CD4-positive, alpha-beta T cell treated with Interferon gamma for 1 hour (primary cell): ENCODE measurements at places on chromosomes 1 and 21.

- no peak for DNase-seq
Observed at GRCh38 chr21:37821786-37822450, 94.3 kb downstream of the KCNJ6 start.

DNA sequence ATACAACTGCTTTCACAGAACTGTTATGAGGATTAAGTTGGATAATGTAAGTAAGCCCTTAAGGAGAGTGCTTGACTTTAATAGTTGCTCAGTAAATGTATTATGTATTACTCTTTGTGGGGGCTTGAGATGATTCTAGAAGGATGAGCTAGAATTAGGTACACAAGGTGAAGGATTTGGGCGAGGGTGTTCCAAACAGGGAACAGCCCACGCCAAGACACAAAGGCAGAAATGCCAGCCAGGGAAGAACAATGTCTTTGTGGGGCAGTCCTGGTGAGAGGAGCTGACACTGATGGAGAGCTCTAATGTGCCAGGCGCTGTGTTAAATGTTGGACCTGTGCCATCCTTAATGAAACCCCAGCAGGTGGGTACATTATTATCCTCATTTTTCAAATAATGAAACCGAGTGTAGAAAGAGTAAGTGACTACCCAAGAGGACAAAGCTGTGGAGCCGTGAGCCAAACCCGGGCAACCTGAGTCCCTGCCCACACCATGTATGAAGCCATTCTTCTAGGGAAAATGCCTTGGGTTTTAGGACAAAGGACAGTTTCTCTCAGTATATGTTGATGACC is 362.4 kb downstream of the HHAT start:
- no peak for DNase-seq

- no peak for DNase-seq
Observed at GRCh38 chr1:222618880-222619596, 1.1 kb downstream of the MIA3 start.

DNA sequence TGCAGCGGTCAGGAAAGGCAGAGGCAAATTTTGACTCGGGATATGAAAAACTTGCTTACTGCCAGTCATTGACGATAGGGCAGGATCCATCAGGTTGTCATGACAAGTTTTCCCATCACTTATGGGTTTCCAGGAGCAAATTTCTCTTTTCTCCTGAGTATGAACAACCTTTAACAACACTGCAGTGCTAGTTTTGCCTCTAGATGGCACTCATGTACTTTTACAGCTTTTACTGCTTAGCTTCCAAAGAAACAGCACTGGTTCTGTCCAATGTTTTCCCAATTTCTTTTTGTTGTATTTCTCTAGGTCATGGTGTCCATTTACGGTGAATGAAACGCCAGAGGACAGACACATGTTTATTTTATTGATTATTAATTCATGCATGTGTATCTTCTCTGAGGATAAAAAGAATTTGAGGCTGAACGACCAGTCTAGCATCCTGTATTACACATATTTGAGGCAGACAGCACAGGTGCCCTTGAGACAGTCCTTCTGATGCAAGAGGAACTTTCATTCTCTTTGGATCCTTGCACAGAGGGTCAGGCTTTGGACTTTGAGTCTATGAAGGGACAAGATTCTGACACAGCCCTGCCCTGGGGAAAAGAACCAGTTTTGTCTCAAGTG is 112.3 kb upstream of the TRABD2B start:
- no peak for DNase-seq

DNA sequence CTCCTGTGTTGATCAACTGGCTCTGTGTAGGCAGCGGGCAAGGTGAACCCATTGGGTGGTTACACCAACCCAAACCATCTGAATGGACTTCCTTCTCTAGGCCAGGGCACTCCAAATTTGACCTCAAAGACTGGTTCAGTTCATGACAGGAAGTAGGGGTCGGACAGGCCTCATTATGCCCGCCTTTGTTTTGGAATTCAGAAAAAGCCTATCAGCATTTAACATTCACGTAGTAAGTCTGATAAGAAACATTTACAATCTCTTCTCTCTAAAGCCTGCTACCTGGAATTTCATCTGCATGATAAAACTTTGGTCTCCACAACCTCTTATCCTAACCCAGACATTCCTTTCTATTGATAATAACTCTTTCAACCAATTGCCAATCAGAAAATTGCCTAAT is 97.1 kb upstream of the ETV3 start:
- no peak for DNase-seq

DNA sequence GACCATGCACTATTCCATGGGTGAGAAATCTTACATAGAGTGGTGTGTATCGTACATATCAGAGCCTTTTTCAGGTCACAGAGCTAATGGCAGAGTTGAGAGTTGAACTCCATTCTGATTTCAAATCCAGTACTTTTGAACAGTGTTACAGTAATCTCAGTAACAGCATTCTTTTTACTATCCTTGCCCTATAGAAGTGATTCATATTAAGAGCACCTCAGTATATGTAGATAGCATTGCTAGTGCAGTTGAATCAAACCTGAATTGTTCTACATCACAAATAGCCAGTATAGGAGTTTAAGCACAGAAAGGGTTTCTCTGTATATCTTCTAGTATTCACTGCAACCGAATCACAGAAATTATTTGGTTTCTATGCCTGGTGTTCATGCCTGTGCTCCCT is 11.4 kb upstream of the GBP6 start:
- DNase-seq = no peak

DNA sequence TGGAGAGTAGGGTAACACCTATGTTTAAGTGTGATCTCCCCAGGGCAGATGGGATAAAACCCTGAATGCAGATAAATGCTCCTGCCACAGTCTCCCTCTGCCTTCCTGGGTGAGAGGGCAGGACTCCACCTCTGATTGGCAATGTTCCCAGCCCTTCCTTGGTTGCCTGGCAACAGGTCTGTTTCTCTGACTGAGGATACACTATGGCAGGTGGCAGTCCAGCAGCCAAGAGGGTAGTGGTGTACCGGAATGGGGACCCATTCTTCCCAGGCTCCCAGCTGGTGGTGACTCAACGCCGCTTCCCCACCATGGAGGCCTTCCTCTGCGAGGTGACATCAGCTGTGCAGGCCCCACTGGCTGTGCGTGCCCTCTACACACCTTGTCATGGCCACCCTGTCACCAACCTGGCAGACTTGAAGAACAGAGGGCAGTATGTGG is at the start of gene DCDC2B:
TSS of gene DCDC2B (plus strand) at position 199 of the 438 bp plus-strand sequence. CDS start at position 204, 5 bp downstream.
- no peak for DNase-seq

GRCh38 chr21:46208761-46209721 is 19.5 kb downstream of the LSS start:
- DNase-seq = no peak

DNA sequence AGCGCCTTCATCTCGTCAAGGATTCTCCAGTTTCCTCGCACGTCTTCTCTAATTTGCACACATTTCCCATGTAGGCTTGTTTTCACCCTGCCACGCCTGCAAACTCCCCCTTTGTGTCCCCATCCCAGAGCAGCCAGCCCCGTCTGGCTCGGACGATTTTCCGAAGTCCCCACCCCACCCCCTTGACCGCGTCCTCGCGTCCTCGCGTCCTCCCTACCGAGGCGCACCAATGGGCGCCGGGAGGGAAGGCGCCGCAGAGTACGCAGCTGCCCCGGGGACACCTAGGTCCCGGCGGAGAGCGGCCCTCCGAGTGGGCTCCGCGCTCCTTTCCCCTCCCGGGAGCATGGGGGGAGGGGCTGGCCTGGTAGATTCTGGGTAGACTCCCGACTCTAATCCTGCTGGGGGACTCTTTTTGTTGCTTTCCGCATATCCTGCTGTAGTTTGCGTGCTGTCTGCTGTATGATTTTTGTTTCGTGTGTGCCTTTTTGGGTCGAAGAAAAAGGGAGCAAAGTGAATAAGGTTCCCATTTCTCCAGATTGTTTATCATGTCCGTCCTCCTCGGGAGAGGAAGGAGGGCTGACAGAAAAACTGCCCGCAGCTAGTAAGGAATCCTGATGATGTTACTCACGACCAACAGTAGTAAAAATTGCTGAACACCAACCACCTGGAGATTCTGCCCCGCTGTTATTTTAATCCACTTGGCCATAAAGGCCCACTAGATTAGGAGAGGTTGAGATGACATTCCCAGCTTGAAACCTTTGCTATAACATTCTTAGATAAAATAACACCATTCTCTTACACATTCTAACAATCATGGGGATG is 1.5 kb downstream of the CACHD1 start:
- DNase-seq = no peak

DNA sequence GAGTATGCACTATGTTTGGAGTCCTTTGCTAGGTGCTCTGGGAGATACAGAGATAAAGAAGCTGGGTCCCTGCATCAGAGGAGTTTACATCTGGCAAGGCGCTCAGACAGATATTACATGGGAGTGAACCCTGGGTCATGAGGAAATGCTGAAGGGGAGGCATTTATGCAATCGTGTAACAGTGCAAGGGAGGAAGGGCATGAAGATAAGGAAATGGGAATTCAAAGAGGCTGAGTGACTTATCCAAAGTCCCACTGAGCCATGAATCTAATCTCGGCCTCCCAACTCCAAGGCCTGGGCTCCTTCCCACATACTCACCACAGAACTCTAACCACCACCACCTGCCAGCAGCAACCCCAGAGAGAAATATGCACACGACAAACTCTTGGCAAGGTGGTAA is 51.6 kb downstream of the FAM163A start:
- DNase-seq = no peak

DNA sequence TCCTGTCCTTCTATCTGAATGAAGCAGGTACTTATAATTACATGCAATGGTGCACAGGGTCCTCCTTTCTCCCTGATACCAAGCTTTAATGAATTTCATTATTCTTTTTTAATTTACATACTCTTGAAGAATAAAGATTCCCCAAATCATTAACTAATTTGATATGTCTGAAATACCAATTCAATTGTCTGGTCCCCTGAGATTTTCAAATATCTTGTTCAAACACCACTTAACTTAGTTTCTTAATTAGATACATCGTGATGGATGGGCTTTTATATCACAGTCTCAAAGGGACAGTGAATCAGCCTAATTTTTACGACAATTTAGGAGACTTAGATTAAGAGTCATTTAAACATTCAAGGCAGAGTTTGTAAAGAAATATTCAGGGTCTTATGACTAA is 1054.6 kb downstream of the PLA2G4A start:
- DNase-seq = no peak

- DNase-seq = no peak
Observed at GRCh38 chr1:204161609-204162493, 4.3 kb downstream of the REN start.

DNA sequence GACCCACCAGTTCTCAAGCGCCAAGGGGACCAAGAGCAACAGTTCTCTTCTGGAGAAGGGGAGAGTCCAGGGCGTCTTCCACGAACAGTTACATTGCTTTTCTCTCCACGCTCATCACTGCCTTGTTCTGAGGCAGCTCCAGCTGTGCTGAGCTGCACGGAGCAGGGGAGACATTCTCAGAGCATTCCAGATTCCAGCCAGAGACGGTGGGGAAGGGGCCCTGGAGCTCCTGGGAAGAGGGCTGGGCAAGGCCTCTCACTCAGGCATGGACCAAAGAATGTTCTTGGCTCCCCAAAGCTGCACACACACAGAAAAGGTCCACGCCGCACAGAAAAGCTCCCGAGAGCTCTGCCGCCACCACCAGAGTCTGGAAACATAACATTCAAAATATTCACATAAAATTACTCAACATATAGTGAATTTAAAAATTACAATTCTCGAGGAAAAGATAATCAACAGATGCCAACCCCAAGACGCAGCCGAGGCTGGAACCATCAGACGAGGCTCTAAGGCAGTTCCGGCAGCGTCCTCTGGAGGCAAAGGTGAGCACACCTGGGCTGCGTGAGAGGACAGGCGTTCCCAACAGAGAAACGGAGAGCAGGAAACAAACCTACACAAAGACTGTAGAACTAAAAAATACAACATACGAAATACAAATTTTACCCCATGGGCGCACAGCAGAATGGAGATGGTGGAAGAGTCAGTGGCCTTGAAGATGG is 40.5 kb downstream of the UBE2G2 start:
- DNase-seq = no peak

DNA sequence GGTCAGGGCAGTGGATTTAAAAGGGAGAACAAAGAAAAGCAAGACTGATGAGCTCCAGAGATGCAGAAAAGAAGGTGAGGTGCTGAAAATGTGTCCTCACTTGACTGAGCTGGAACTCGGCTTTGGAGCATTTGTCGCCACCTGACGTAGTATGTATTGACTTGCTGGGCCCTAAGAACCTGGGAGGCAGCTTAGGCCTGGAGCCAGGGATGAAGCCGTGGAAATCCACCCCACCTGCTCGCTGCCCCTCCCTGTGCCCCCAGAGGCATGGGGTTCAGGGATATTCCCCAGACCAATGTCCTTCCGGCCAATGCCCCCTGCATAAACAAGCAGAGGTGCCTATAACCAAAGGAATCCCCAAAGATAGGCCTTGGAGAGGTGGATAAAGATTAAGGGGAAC is 14.3 kb downstream of the MRAP start:
- DNase-seq = no peak

DNA sequence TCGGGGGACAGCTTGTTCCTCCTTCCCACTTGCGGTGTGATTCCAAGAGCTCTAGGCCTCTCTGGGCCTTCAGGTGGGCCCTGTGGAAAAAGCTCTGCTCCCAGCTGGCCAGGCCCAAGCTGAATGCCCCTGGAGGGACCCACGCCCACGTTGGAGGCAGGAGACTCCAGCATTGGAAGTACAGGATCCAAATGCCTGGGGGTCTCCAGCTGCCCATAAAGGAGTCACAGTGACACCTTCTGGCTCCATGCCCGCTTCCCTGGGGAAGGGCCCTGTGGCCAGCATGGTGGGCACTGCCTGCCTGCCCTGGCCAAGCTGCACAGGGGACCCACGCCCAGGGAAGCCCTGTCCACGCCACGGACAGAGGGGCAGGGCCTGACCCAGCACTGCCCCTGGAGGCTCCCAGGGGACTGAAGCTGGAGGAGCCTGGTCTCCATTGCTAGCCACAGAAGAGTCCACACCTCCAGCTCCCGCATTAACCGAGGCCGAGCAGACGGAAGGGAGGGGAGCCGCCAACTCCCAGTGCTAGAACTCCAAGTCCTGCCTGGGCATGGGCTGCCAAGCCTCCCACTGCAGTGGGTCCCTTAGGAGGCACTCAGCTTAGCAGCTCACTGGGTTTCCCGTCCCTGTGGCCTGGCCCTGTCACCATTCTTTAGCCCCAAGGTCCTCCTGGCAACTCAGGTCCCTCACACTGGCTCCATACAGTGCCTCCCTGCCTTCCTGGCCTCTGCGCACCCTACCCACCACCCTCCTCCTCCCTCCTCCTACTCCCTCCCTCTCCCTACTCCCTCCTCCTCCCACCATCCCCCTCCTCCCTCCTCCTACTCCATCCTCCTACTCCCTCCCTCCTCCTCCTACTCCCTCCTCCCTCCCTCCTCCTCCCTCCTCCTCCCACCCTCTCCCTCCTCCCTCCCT is 41.9 kb downstream of the WNT9A start:
- DNase-seq = no peak

DNA sequence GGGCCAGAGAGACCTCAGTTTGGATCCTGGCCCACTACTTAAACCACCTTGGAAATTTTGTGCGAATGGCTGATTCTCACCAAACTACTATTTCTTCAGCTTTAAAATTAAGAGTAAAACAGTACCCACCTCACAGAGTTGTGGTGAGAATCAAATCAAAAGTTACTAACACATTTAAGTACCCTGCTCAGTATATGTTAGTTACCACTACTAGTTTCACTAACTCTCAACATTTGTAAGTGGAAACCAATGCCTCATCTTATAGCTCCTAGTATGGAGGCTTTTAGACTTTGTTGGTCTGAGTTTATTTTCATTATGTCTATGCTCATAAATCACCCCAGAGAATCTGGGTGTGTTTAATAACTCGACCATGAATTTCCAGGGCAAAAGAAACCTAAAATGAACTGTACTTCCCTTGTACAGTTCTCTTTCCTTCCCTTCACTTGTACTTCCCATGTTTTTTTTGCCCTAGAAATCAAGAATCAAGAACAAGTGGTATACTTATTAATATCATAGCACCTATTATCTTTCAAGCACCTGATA is 11.6 kb upstream of the SERBP1 start:
- DNase-seq = no peak
